Stimulated activated CD4-positive, alpha-beta T cell treated with anti-CD3 and anti-CD28 coated beads, Interleukin-1b, Interleukin-23, amount 100 ng/mL, for 1 hour (primary cell): ENCODE measurements at places on chromosomes 12 and 14.

- no peak for DNase-seq
Observed at GRCh38 chr12:89325495-89325894, 26.8 kb downstream of the DUSP6 start.

DNA sequence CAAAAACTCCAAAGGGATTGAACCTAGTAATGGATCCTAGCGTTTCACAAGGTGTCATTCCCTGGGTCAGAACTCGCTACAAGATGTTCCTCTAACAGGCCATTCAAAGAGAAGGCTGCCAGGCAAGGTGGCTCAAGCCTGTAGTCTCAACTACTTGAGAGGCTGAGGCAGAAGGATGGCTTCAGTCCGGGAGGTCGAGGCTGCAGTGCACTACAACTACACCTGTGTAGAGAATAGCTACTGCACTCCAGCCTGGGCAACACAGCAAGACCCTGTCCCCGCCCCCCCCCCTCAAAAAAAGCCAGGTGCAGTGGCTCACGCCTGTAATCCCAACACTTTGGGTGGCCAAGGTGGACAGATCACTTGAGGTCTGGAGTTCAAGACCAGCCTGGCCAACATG is 14.4 kb downstream of the PPTC7 start:
- DNase-seq: no peak

DNA sequence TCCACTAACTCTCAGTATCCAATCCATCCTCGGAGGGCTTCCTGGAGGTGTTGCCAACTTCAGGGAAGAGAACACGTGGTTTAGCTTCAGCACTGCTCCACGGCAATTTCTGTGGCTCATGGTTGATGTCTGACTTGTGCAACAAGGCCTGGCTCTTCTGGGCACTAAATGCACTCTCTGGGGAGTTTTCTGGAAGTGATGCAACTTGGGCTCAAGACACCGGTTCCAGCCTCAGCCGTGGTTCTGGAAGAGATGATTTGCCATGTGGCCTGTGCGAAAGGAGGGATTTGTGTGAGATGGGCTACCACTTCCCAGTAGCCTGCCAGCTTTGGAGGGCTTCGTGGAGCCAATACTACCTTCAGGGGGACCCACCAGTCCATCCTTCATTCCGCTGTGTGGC is 118.6 kb upstream of the RTL1 start:
- no peak for DNase-seq

DNA sequence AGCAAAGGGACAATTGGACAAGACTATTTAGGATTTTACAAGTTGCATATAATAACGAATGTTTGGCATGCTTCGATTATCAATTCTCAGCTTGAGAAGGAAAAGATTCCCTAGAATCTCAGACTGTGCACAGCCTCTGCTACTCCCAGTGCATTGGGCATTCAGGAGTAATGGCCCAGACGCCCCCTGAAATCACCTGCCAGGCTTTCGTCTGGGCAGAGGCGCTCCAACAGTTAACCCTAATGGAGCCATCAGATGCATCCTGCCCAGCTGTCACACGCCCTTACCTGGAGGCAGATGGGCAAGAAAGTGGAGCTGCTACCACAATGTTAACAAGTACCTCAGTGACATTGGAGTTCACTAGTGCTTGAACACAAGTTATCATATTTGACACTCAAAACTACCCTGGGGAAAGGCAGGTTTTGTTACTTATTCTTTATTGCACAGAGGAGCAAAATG is 927 bp upstream of the LRP6 start:
- DNase-seq: no peak

DNA sequence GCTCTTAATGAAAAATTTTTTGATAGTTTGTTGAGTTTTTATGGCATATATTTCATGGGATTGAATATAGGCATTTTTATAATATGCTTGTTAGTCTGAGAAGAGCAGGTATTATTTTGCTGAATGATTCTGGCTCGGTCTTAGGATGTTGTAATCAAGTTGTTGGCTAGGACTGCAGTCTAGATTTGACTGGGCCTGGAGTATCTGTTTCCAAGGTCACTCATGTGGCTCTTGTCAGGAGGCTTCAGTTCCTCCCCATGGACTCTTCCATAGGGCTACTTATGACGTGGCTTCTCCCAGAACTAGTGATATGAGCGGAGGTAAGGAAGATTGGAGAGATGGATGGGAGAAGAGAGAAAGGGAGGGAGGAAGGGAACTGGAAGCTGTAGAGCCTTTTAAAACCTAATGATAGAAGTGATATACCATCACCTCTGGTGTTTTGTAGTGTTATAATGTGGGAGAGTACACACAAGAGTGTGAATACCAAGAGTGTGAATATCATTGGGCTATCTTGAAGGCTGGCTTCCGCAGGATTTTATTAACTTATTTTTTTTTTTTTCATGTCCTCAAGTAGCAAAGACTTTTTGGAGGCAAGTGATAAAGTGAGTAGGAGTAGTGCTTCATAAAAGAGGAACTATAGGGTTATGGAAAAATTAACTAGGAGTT is 4.4 kb downstream of the MNAT1 start:
- no peak for DNase-seq

GRCh38 chr14:104473649-104474494 is 105.7 kb upstream of the C14orf180 start:
- no peak for DNase-seq

DNA sequence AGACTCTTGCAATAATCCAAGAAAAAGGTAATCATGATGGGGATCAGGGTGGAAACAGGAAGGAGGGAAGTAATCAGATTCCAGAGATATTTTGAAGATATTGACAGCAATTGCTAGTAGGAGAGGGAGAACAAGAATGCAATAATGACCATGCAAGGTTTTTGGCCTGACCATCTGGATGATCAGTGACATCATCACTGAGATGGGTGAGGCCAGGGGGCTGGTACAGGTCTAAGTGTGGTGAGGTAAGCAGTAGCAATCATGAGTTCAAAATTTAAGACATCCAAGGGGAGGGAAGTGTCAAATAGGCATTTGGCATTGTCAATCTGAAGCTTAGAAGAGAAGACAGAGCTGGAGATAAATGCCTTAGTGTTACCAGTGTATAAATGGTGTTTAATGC is 24.8 kb upstream of the CLMN start:
- no peak for DNase-seq

DNA sequence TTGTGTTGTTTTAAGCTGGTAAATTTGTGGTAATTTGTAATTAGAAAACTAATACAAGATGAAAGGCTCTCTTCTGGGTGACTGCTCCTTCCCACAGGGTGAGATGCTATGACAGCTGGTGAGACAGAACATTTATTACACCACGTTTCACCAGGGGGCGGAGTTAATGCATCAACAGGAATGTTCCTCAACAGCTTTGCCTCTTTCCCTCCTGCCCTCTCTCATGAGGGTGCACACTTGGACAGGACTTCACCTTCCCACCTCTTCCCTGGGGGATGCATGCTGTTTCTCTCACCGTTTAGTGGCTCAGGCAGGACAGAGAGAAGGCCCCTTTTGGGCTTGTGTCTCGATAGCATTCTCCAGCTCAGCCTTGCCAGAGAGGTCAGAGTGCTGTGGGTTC is 13.4 kb upstream of the PPP1R1A start:
- no peak for DNase-seq

GRCh38 chr12:92297932-92298696 is 152.5 kb upstream of the BTG1 start:
- no peak for DNase-seq

GRCh38 chr14:34620839-34621238 is 9.1 kb downstream of the SNX6 start:
- no peak for DNase-seq

- no peak for DNase-seq
Observed at GRCh38 chr12:5470221-5470620, 38.3 kb downstream of the NTF3 start.

DNA sequence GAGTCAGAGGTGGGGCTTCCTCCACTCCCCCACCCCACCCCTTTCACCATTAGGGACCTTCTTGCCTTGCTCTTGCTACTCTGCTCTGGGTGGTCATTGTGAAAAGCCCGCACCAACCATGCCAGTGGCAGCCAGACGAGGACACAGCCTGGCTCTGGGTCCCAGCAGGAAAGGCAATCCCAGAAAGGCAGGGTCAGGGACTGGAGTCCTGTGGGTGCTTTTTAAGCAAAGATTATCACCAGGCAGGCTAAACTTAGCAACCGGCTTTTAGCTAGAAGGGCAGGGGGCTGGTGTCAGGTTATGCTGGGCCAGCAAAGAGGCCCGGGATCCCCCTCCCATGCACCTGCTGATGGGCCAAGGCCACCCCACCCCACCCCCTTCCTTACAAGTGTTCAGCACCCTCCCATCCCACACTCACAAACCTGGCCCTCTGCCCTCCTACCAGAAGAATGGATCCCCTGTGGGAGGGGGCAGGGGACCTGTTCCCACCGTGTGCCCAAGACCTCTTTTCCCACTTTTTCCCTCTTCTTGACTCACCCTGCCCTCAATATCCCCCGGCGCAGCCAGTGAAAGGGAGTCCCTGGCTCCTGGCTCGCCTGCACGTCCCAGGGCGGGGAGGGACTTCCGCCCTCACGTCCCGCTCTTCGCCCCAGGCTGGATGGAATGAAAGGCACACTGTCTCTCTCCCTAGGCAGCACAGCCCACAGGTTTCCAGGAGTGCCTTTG is 1.2 kb upstream of the GAPDH start:
- DNase-seq: no peak

DNA sequence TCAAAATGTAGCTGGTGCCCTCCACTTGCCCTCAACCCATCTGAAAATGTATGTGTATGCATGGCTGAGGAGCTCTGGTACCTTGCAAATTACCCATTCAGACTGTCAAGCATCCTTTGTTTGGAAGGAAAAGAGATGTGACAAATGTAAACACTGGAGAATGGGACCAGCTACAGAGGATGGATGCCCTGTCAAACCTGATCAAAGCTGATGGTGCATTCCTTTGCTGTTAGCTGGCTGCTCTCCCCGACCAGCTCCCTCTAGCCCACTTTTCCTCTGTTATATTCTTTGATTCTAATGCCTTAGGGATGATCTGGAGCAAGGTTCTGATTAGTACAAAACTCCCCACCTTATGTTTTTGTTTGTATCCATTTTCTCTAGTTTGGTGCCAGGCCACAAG is 310.3 kb downstream of the C12orf75 start:
- DNase-seq: no peak

DNA sequence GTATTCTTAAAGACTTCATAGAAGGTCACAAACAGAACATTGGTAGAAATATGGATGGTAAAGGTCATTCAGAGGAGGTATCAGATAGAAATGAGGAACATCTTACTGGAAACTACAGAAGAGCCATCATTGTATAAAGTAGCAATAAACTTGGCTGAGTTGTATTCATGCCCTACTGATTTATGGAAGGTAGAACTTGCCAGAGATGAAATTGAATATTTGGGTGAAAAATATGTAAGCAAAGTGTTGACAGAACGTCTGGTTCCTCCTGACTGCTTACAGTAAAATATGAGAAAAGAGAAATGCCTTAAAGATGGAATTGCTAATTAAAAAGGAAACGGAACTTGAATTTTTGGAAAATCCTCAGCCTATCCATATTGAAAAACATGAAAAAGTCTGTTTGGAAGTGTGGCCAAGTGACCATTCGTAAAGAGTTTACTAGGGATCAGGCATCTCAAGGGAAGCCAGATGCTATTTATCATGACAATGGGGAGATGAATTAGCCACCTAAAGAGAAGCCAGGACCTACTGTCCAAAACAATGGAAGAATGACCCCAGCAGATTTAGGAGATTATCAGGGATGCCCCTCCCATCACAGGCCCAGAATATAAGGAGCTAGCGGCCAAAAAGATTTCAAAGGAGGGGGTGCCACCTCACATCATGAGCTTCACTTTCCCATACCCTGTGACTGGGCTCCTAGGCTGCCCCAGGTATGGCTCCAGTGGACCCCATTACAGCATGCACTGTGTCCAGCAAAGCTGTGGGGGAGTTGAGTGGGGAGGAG is 189.3 kb downstream of the ITPR2 start:
- DNase-seq: no peak

- DNase-seq: no peak
Observed at GRCh38 chr12:91766454-91766853, 379.2 kb downstream of the BTG1 start.

DNA sequence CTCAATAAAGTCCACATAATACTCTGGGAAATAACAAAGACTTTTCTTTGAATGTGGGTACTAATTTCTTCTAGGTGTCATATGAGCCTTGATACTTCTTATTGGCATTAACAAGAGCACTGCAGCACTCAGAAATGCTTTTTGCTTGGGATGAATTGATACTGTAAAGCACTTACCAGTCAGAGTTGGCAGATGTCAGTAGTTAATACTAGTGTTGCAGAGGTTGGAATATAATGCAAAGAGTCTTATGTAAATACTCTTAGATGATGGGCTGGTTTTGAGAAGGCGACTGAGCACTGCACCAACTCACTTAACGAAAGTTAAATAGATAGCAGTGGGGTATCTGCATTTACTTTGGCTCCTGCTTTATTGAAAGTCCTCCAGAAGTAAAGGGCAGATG is 25.6 kb upstream of the MBIP start:
- DNase-seq: no peak

DNA sequence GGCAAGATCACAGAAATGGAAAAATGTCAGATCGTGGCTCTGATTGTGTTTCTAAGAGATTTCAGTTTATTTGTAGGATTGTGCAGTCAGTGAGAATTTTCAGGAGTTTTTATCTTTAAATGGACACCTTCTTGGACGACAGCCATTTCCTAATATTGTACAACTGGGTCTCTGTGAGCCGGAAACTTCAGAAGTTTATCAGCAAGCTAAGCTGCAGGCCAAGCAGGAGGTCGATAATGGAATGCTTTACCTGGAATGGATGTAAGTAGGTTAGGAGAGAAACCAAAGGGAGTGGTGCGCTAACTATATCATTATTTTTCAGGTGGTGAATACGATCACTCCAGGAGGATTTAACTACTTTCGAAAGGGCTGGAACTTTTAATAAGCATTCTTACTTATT is 26.4 kb downstream of the APAF1 start:
- DNase-seq: no peak

GRCh38 chr12:33605757-33606156 is 166.1 kb upstream of the SYT10 start:
- no peak for DNase-seq

DNA sequence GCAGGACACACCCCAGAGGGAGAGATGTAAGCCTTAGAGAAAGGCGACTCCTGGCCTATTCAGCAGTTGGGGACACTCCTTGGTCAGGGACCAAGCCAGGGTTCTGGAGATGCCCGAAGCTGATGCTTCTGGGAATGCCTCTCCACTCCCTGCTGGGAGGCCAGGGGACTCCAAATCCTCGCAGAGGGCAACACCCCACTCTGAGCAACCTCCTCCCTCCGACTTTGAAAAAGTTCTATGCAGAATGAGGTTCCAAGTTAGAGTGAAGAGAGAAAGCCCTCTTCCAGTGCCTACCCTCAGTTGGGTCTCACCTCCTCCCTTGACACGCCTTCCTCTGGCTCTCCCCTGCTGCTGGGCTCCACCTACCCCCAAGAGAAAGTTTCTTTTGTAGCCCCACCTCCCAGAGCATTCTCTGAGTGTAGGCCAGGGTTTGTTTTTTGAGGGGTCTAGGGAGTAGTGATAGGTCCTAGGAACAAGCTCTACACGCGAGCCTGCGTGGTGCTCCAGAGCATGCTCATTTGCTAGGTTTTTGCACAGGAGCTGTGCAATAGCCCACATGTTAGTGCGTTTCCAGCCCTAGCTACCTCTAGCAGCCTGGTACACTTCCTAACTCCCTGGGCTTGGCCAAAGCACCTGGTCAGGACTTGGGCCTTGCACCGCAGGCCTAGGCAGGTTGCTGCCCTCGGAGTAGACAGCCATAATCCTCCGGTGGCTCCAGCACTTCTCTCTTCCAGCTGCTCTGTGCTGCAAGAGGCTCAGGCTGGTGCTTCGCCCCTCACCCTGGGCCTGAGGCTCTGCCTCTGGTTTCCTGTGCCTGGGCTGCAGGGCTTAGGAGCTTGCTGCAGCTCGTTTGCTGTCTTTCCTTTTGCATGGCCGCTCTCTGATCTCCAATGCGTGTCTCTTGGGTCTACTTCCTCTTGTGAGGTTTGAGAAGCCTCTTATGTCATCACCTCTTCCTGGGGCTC is 590 bp upstream of the CEBPE start:
- no peak for DNase-seq
